ENCODE measurements at places on chromosomes 4 and X.
A peak's percentile ranks its signal among the peaks of the same experiment; 100 is the strongest.

DNA sequence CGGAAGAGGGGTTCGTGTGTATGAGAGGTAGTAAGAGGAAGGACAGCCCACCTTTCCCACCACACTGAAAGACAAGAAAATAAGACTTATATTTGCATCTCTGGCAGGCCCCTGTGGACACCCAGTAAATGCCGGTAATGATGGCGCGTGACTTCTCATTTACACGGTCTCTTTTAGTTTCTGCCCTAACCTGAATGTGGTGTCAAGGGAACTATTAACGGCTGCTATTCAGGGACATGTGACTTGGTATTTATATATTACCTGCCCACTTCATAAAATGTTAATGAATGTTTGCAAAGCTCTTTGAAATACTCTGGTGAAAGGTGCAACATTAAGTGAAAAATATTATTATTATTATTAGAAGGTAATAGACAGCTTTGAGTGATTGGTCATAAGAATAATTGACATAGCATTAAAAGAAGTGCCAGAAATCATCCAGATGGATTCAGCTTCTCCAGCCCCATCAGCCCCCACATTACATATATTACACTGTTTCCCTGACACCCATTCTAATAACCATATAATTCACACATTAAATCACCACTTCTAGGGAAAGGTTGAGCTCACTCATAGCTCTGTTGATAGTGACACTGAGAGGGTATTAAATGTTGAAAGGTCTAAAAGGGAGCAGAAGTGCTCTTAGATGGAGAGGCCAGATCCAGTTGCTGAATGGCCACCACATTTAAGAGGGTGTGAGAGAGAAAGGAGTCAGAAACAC lies 83.0 kb upstream of the BEND4 start:
- DNase-seq = no peak

DNA sequence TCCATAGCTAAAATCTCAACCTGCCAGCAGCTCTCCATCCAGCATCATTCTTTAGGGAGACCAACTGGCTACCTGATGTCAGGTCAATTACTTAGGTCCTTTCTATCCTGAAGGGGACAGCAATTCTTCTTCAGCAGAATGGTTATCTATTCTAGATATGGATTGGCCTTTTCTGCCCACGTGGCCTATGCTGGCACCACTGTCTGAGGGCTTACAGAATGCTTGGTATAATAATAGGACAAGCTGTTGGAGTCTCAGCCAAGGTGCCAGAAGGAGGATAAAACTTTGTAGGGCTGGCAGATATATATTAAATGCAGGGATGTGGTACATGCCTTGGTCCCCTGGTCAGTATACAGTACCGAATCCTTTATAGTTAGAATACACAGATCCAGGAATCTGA lies 89.8 kb upstream of the C1GALT1C1 start:
- DNase-seq = no peak

GRCh38 chrX:590693-591404 lies 39.7 kb upstream of the SHOX start:
- DNase-seq = no peak

- DNase-seq = peak; percentile 32
These were observed 9.4 kb upstream of the MMAA start for GRCh38 chr4:145609481-145610427.

GRCh38 chr4:173357939-173358338 lies 12.8 kb upstream of the SAP30 start:
- DNase-seq = no peak

DNA sequence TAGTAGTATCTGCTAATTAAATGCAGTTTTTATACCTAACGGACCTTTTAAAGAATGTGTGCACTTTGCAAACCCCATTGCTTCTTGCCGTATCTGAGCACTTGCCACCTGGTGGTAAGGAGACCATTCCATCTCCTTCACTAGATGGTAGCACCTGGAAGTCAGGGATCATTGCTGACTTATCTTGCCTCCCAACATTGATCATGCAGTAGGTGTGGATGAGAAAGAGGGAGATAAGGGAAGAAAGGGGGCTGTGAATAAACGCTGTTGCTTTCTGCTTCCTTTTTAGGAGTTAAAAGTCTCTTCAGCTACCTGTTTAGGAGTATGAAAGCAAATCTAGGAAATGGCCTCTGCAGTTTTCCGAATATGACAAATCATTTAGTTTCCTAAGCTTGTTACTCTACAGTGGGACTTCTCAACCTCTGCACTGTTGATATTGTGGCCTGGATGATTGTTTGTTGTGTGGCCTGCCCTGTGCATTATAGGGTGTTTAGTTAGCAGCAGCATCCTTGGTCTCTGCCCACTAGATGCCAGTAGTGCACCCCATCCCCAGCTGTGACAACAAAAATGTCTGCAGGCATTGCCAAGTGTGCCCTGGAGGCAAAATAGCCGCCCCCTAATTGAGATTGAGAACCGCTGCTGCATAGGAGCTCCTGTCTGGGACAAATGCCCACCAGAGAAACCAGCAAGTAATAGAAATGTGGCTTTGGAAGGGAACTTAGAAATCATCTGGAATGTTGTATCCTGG lies 38.8 kb downstream of the GAB1 start:
- DNase-seq = no peak

- DNase-seq = no peak
These were observed 11.2 kb downstream of the ADAM29 start for GRCh38 chr4:174929346-174929745.
